NCI-H1105 (cell line): ENCODE measurements at places on chromosomes 12 and 14.

- DNase-seq: no peak
Observed at GRCh38 chr12:12482150-12482761, 80.4 kb downstream of the DUSP16 start.

DNA sequence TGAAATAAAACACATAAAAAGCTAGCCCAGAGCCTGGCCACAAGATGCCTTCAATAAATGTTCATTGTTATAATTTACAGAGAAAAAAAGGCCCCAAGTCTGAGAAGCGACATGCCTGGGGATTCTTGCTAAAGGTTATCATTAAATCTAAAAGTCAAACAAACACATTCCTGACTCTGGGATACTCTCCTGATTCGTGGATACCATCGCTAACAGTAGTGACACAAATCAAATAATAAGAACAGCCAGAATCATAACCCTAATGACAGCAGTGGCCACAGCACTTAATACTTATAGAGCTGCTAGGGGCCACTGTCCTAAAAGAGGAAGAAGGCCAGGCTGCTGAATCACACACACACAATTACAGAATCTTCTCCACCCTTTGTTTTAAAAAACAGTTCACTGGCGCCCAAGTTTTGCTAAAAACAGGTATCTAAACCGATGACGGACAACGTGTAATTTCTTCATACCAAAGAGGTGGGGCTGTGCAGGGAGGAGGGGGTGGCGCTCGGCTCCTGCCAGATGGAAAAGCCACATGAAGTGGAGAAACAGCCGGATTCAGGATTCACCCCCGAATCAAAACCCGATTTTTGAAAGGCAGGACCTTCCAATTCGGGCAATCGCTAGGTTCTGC is 1.2 kb downstream of the CLIP1 start:
- peak; percentile 33 for DNase-seq

- no peak for DNase-seq
Observed at GRCh38 chr14:75510547-75510946, 11.7 kb upstream of the BATF start.

- no peak for DNase-seq
Observed at GRCh38 chr12:118073768-118074167, 12.8 kb upstream of the WSB2 start.

GRCh38 chr12:128766738-128767501 is 56.8 kb downstream of the SLC15A4 start:
- no peak for DNase-seq

DNA sequence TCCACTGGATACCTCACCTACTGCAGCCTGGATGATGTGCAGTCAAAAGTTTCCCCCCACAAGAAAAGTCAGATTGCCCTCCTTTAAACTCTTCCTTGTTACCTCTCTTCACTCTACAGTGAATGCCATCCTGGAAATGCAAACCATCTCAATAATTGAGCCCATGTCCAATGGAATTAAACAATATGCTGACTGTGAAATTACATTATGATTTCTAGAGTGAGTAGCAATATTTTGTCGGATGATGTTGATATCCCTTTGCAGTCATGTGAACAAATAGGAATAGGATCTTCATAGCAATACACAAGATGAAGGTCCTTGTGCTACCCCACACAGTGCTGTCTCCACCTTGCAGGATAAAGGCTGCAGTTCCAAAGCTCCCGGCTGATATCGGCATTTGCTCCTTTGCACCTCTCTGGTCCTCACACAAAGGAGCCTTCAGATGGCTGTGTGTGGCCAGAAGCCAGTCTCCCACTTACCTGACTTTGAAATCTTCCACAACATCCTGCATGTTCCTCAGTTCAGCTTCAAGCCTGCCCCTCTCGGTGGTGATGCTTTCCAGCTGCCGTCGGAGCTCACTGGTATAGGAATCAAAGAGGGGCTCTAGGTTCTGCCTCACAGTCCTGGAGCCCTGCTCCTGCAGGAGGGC is 1.5 kb downstream of the KRT75 start:
- no peak for DNase-seq

GRCh38 chr14:90256354-90257131 is at the start of gene PSMC1:
Gene PSMC1, plus strand, starts transcription at chr14:90256553. Its CDS starts 45 bp downstream, at chr14:90256598.
- DNase-seq: peak; percentile 88

- DNase-seq: no peak
Observed at GRCh38 chr14:22896760-22897159, 13.7 kb downstream of the REM2 start.

DNA sequence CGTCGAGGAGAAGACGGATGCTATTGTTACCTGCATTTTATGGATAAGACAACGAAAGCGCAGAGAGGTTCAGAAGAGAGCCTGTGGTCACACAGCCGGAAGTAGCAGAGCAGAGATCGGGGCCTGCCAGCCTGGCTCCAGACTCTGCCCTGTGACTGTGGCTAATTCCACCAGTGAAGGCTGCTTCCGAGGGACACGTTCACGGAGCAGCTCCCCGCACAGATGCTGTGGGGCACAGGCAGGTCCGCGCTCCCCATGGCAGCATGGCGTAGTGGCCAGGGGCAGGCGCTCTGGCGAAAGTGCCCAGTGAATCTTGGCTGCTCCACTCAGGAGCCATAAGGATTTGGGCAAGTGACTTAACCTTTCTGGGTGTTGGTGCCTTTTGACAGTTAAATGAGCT is 9.8 kb downstream of the RIMBP2 start:
- no peak for DNase-seq

GRCh38 chr12:12889701-12890100 is 1.7 kb upstream of the GPRC5A start:
- DNase-seq: no peak

- DNase-seq: no peak
Observed at GRCh38 chr12:90152897-90153624, 444.4 kb upstream of the ATP2B1 start.

DNA sequence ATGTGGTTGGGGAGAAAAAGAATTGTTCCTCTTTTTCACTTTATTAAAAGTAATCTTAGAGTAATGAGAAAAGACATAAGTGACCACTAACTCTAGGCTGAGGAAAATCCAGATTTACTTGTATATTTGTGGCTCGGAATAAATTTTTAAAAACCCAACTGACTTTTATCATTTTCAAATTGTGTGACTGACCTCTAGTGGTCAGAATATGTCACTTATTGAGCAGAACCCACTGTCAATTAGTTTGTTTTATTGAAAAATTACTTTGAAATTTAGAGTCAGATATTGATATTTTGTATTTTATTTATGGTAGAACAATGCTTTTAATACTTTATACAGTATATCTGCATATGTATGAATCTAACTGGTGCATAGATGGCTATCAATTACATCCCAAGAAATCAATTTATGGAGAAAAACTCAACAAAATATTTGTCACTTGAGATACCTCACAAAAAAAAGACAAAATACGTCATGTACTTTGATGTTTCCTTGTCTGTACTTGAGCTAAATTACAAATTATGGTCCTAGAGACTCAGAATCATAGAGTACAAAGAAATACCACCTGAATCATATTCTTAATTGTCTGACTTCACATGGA is 229.4 kb downstream of the CNTN1 start:
- DNase-seq: no peak

DNA sequence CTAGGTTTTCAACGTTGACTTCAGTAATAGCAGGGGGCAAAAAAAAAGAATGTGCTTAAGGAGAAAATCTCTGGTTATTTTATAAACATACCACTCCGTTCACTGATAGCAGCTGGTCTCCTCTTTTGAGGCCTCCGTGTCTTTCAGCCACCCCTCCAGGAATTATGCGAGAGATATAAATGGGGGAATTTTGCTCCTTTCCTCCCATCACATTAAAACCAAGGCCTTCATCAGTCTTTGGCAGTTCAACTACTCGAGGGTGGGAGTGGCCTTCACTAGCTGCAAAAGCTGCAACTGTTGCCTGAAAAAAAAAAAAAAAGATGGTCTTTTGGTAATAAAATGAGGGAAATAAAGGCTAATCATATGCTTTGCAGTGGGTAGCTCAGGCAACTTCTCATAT is 92.1 kb downstream of the LIN7A start:
- DNase-seq: no peak

- DNase-seq: no peak
Observed at GRCh38 chr12:76634133-76634532, 74.6 kb upstream of the OSBPL8 start.

DNA sequence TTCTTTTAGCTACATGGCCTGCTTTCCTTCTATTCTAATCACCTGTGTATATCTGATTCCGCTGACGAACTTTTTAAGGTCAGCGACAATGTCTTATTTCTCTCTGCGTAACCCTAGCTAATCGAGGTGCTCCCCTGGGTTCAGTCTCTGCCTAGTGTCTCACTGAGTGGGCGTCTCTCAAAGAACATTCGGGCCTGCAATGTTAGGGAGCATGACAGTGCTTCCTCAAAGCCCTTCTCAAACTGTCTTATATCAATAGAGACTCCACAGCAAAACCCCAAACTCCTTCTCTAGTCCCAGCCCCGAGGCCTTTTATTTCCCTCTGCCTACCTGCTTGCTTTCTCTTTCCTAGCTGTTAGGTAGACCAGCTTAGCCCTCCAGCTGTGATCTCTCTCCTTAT is 13.7 kb upstream of the RPS6KL1 start:
- no peak for DNase-seq

DNA sequence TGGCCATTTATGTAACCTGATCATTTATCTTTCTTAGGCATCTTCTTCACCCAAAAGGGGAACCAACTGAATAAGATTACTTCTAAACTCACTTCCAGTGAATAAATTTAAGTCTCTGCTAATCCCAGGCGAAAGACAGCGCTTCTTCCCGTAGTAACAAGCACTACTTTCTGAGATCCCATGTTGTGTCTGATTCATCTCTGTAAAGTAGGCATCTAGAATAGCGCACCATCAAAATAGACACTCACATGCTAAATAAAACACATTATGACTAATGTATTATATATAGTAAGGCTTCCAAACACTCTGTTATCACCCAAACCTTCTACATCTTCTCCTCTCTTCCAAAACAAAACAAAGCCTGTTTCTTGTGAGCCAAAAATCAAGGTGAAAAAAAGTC is 15.1 kb downstream of the GTF2A1 start:
- DNase-seq: no peak

- no peak for DNase-seq
Observed at GRCh38 chr12:14613718-14614117, 46.0 kb upstream of the PLBD1 start.

DNA sequence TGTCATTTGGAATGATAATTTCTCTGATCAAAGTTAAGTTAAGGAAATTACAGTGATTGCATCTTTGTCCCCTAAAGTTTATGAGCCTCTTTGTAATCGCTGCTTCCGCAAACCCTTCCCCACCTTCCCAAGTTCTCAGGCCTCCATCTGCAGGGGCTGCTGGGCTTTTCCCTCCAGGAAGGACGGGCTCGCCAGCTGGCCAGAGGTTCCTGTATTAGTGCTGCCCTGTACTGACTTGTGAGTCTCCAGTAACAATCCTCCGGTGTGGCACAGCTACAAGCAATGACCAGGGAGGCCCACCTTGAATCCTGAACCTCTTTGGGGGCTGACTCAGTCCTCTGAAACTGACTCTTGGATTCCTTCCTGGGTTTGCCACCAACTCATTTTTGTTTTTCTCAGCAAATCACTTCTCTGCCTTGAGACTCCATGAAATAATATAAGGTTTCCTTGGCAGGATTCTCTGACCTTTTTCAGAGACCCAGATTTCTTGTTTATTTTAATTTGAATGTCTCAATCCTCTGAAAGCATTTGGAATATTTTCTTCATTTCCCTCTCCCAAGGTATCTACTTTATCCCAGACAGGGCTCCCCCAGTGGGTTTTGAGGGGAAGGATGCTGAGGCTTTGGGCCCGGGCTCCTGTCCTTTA is 398.6 kb downstream of the ZFP36L1 start:
- DNase-seq: no peak

- DNase-seq: no peak
Observed at GRCh38 chr14:92515546-92516343, 2.2 kb downstream of the RIN3 start.

DNA sequence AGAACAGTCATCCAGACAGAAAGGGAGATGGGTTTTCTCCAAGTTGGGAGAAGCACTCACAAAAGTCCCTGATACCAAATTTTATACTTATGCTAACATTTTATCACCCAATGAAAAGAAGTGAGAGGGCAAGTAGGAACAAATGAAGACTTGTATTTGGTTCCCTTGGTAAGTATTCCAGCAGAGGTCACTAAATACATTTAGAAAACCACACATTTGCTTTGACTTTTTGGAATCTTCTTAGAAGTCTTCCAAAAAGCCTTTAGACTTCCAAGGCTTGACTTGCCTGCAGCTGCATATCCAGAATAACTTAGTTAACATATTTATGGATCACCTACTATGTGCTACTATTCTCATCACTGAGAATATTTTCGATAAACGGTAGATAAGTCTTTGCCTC is 3.1 kb upstream of the GYS2 start:
- DNase-seq: no peak
